Activated CD4-positive, alpha-beta T cell treated with anti-CD3 and anti-CD28 coated beads, Interleukin-2, amount 50 U/mL, for 1 hour (primary cell): ENCODE measurements at places on chromosomes 3 and 15.

GRCh38 chr3:125032100-125032643 is 23.6 kb downstream of the HEG1 start:
- DNase-seq, result no peak

DNA sequence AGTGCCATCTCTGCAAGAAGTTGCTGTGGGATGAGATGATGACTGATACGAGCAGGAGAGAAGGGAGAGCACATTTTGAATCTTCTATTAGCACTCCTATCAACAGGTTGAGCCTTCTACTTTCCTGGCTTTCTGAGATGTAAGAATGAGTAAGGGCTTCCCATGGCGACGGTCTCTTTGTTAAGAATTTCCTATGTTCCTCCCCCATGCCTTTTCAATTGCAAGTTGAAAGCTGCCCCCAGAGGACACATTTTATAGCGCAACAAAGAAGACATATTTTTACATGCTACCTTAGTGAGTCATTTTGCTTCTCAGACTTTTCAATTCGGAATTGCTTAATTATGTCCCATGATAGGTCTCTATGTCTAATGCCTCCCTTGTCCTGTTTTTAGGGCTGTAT is 71.3 kb upstream of the LRTM1 start:
- no peak for DNase-seq

GRCh38 chr3:128312271-128312670 is 154.4 kb downstream of the DNAJB8 start:
- DNase-seq, result no peak

DNA sequence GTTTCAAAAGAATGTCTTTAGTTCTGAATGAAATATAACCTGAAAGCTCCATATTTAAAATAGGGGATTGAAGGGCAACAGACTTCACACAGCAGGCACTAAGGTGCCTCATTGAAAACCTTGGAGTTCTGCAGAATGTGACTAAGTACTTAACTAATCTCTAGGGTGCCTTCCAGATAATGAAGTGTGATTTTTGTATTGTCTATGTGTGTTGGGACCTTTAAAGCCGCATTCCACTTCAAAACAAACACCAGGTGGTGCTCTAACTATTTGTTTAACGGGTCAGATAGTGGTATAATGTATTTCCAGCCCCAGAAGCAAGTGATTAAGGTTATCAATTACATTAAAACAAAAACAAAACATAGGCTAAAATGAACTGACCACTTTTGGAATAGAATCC is 28.0 kb downstream of the TFG start:
- no peak for DNase-seq

DNA sequence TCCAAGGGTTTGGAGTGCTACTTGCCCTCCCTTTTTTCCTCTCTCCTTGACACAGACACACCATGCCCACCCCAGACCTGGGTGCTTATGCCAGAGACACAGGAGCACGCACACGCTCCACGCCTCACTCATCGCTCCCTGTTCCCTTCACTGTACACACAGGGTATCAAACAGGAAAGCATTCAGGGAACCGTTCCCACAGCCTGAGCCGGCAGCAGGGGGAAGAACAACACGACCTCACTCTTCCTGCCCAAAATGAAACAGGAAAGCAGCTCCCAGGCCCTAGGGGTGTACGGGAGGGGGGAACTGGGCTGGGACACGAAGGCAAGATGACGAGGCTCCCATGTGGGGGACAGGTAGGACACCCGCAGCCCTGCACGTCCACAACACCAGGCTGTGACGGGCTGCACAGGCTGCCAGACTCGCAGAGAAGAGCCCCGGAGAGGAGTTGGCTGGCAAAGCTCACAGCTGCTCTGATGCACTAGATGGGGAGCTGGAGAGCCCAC is 11.2 kb downstream of the DLL4 start:
- DNase-seq, result no peak

DNA sequence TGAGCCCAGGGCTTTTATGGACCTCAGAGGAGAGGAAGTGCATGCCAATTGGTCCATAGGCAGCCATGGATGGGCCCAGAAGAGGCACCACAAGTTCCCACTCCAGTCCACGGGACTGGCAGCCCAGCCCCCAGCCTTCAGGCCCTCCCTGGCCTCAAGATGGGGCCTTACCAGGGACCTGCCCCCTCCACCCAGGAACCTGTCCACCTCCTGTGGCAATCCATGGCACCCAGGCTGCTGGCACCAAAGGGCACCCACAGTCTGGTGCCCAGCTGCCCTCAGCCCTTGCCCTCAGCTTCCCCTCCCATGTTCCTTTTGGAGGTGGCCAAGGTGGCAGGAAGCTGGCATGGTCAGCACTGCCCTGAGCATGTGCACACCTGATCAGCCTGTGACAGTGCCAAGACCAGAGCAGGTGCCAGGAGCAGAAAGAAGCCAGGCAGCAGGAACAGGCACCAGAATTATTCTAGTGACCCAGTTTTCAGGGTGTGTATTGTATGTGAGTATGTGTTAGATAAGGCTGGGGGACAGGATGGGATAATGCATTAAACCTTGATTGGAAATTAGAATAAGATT is 415.0 kb downstream of the NTRK3 start:
- no peak for DNase-seq

- DNase-seq, result no peak
These were observed 307.8 kb downstream of the KBTBD8 start for GRCh38 chr3:67305922-67306321.

- DNase-seq, result no peak
These were observed 457.8 kb downstream of the FOXP1 start for GRCh38 chr3:71125738-71126137.

DNA sequence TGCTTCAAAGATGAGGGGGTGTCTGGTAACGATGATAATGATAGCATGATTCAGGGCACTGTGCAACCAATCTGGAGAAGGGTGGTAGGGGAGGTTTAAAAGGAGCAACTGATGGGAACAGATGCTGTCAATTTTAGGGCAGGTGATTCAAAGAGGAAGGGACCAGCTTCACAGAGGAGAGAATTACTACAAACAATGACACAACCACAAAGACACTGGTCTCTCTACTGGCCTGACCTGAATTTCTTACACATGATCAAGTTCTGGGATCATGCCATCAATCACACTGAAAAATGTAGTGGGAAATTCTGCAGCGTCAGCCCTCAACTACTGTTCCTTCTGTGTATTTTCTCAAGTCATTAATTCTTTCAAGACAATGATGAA is 2.6 kb upstream of the CDV3 start:
- DNase-seq, result no peak

DNA sequence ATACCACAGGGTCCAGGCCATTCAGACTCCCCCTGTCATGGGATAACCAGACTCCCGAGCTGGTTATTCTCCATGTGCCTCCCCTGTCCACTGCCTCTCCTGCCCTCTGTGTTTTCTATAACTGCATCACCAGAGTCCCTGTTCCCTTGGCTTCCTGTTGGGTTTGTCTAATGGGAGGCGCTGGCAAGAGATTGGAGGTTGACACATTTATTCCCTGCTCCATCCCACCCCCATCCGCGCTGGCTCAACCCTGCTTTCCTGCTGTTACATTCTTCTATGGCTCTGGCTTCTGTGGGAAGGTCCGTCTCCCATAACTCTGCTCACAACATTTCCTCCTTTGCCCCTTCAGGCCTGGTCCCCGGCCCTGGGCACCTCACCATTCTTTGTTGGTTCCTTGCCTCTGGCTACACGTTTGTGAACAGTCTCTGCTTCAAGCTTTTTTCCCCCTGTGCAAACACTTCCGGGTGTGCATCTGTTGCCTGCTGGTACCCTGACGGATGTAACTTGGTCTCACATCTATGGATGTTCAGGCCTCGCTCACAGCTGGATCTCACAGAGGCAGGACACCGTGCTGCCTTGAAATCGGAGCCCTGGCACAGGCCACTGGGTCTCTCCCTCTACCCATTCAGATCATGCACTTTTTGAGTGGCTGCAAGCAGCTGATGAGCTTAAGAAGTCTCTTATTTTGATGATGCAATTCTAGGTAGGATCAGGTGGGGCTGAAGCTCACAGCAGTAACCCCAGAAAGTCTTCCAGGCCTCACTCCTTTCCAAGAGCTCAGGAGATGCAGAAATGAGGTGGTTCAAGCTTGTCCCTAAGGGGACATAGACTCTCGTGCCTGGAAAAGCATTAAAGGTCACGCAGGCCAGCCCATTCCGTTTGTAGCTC is 68.6 kb upstream of the ATP13A3 start:
- DNase-seq, result no peak

DNA sequence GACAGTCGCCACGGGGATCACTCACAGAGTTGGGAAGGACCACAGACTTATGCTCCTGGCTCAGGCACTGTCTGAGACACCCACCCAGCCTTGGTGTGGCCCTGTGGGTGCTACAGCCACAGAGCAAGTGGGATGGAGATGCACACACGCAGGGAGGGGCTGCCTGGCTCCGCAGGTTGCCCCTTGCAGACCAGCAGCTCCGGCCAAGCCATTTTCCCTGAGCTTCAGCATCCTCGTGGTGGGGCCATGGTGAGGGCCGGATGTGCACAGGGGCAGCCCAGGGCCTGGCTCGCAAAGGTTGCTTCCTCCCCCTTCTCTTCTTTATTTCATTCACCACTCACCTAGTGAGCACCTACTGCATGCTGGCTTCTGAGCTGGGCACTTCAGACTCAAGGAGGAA is 55.4 kb upstream of the GRIP2 start:
- DNase-seq, result no peak

DNA sequence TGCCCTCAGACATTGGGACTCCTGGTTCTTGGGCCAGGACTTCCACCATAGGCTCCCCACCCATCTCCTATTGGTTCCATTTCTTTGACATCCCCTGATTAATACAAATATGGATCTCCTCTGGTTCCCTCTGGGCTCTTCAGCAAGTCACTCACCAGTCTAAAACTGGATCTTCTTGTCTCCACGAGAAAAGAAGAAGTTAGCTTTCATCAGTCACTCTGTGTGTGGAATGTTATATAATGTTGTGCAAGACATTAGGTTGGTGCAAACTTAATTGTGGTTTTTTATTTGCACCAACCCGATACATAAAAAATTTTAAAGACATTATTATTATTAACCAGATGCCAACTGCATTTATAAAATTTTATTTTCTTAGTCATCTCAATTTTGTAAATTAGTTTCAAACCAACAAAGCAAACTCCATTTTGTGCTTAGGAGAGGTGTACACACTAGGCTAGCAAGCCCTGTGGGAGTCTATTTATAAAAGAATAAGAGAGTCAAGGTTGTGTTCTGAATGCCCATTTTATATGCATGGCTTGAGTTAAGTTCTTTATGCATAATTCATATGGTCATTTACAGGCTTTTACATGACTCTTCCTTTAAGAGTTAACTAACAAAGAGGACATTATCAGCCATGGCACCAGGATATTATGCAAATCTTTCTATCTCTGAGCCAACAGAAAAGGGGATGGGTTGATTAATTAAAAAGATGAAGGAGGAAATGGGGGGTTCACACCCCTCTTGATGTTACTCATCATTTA is 35.1 kb upstream of the IL12A start:
- no peak for DNase-seq

GRCh38 chr15:33959844-33960548 is 8.3 kb upstream of the CHRM5 start:
- DNase-seq, result no peak

DNA sequence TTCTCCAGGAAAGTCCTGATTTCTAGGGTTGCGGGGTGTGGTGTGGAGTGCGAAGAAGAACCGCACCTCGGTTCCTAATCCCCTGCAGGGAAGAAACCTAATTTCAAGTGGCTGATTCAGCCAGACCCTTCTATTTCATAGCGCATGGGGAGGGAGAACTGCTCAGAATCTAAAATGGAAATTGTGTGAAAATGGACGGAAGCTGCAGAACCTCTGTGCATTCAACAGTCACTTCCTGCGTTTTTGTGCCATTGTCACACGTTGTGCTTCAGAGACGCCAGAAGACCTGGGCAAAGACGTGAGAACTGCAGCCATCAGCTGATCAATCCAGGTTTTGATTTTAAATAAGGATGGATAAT is 1.2 kb downstream of the SIDT1 start:
- peak; percentile 39 for DNase-seq

DNA sequence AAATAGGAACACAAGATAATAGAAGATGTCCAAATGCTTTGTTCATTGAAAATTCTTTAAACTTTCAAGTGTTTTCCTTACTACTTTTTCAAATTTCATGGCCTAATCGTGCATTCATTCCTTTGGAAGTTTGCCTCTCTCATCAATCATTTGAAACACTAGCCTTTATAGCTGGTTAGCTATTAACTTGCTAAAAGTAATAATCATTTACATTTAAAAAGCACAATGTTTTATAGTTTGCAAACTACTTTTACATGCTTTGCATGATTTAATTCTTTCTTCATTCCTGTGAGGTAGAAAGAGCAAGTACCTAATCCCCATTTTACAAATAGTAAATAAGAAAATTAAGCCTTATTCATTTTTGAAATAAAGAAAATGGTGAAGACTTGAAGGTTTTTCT is 137.4 kb upstream of the SLC7A14 start:
- no peak for DNase-seq

DNA sequence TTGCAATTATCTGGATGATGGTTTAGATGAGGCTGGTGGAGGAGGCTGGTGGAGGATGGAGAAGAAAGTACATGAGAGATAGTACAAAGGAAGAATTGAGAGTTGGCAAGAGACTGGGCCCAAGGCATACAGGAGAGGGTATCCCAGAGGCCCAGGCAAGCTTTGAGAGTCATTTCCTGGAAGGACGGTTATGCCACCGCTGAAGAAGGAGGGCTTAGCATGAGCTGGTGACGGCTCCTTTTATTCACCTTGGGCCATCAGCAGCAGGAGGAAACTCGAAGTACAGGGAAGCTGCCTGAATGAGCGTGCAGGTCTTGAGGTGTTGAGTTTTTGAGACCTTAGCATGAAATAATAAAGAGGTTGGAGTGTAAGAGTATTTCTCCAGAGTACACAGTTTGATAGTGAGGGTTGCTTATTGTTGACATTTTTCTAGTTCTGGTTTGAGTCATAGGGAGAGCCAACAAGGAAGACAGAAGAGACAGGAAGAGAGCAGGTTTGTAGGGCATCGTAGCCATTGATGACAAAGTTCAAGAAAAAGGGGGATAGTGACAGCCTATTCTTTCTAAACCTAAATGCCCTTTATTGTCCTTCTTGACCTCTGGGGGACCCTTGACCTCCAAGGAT is 13.8 kb downstream of the THSD4 start:
- DNase-seq, result no peak

GRCh38 chr15:33242165-33242564 is 47.7 kb upstream of the FMN1 start:
- DNase-seq, result no peak

DNA sequence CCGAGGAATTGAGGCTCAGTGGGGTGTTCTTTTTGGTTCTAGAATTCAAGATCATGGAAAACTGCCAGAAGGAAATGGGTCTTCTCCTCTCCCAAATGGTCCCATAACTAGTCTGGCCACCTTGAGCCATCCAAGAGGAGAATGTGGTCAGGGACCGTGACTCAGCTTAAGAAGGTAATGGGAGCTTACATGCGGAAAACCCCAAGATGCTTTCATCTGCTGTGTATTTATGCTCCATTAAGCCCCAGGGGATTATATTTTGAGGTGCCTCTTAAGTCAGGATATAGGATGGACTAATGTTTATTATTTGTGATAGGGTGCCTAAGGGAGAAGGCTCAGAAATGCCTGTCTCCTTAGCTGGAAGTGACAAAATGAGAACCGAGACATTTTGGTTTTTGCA is 39.2 kb upstream of the DLG1 start:
- no peak for DNase-seq

GRCh38 chr15:31340047-31340446 is 13.4 kb downstream of the KLF13 start:
- no peak for DNase-seq

GRCh38 chr15:49044766-49045606 is 1.3 kb downstream of the SECISBP2L start:
- DNase-seq, result no peak
